ENCODE measurements at places on chromosomes 4 and X. TPM values are rescaled to one million over a fixed set of nuclear protein-coding genes. Genes with fewer than 3 reads are reported as not detected.

DNA sequence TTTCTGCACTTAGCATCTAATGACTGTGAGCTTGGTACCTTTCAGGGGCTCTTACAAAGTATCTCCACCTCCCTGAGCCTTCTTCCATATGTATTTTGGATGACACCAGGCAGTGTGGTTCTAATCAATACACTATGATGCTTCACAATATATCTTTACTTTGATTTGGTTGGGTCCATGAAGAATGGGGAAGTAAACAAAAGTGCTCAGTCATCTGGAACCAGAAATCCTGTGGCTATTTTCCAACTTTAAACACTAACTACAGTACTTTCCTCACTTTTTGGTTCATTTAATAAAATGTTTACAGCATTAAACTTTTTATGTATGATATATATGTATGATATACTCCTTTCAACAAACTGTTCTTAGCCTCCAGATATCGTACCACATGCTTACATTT lies 216.4 kb upstream of the AFF2 start:
- no peak for DNase-seq

The CD99 gene
- total RNA-seq, result 242 TPM

DNA sequence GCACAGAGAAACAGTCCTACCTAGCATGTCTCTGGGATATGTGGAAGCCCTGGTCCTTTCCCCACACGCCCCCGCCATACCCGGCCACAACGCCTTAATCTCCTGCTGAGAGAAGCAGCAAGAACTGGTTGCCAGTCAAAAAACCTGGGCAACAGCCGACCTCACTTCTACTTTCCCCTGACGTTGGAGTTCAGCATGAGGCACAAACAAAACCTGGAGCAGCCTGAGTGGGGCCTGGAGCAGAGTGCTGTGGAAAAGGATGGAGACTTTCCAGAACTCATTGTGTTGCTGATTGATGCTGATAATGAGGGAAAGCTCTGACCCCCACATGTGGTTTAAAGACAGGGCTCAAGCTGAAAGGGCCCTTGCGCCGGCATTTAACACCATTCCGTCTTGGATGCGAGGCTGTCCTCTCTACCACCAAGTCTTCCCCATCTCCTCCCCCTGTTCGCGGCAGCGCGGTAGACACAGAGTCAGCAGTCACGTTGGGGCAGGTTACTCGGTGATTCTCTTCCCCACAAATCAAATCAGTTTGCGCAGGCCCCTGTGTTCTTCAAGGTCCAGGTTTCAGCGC lies 666 bp downstream of the CCDC158 start:
- no peak for DNase-seq

The CACNA1F gene
- total RNA-seq, result 0.03 TPM

DNA sequence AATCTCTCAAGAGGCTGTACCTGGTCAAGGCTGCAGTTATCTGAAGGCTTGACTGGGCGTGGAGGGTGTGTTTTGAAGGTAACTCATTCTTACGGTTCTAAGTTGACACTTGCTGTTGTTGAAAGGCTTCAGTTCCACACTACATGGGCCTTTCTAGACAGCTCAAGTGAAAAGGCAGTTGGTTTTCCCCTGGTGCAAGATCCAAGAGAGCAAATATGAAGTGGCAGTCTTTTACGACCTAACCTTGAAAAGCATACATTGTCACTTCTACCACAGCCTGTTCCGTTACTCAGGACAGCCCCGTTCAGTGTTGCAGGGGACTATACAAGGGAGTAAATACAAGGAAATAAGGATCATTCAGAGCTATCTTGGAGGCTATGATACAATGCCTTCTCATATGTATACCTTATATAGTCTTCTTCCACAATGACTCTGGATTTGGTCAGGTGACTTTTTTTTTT lies 46.2 kb downstream of the PDS5A start:
- no peak for DNase-seq

The ASB12 gene
- 0.63 TPM for total RNA-seq

The CXorf49 gene
- not detected for total RNA-seq

DNA sequence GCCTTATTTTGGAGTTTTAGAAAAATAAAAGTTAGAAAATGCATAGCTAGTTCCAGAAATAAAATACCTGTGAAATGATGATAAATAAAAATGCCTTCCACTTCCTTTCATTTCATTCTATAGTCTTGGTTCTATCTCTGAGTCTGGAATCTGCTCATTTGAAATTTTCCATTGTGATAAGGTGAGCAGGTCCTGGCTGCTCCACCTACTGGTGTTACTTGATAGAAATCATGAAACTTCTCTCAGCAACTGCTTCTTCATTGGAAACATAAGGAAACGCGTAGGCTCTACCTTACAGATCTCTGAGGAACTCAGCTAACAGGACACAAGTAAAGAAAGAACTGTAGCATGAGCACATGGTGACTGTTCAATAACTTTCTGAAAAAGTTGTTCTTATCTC lies 141.8 kb downstream of the DCHS2 start:
- DNase-seq, result no peak

GRCh38 chr4:145565328-145565727 lies 53.9 kb upstream of the MMAA start:
- no peak for DNase-seq

GRCh38 chrX:103607364-103608305 lies at the start of gene TCEAL3:
Gene TCEAL3 (plus strand): TSS chrX:103607963. CDS start chrX:103609065, 1,102 bp downstream.
- DNase-seq, result peak; percentile 69

DNA sequence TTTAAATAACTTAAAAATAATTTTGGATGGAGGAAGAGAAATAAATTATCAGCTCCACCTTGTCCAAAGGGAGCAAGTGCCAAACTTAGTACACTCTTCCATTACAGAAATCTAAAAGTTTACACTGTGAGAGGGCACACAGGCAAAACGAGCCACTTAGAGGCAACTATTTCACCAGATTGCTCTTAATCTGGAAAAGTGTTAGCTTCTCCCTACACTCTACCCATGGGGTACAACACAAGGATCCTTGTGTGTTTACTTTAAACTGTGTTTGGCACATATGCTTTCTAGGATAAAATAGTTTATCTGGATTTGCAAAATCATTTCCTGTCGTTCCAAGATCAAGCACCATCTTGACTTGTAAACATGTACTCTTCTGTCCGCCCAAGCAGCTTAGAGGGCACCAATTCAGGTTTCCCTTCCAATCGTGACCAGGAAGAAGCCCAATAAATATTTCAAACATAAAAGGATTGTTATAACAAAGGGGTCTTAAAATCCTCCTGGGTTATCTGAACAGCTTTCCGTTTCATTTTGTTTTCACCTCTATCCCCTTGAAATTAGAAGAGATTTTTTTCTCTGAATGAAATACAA lies 29.0 kb upstream of the KDR start:
- no peak for DNase-seq

The HPSE gene
- total RNA-seq, result 3.9 TPM

- no peak for DNase-seq
These were observed 375.9 kb upstream of the NDST4 start for GRCh38 chr4:115489279-115489678.

The HSD17B13 gene
- total RNA-seq, result 0.18 TPM

DNA sequence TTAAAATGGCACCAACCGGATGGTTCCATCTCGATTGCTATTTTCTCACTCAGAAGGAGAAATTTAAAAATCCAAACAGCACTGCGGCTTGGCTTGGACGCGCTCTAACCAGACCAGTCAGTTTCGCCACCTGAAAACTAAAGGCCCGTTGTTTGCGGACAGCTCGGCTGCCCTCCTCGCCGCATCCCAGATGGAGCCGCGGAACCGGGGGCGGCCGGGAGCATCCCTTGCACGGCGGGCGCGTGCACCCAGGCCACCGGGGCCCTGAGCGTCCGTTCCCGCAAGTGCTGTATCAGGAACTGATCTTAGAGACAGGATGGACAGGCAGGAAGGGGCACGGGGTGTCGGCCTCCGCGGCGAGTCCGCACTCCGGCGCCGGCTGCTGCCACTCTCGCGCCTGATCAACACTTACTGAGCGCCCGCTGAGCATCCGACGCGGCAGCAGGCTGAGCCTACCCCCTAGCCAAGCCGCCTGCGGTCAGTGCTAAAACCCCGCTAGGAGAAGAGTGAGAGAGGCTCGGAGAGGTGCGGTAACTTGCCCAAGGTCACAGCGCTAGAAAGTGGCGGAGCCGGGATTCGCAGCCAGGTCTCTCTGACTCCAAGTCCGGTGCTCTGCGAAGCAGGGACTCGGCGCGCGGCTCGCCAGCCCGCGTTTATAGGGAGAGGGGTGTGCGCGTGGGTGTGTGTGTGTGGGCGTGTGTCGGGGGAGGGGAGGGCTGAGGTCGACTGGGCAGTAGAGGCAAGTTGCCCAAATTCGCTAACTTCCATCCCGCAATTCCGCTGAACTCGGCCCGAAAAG lies at the start of gene CITED1:
TSS of gene CITED1 (minus strand) at position 629 of the 799 bp plus-strand sequence. CDS start 3,045 bp downstream, outside the sequence.
- no peak for DNase-seq

The H2AZ1 gene
- total RNA-seq, result 74.2 TPM

The PPP2R2C gene
- 5.2 TPM for total RNA-seq

DNA sequence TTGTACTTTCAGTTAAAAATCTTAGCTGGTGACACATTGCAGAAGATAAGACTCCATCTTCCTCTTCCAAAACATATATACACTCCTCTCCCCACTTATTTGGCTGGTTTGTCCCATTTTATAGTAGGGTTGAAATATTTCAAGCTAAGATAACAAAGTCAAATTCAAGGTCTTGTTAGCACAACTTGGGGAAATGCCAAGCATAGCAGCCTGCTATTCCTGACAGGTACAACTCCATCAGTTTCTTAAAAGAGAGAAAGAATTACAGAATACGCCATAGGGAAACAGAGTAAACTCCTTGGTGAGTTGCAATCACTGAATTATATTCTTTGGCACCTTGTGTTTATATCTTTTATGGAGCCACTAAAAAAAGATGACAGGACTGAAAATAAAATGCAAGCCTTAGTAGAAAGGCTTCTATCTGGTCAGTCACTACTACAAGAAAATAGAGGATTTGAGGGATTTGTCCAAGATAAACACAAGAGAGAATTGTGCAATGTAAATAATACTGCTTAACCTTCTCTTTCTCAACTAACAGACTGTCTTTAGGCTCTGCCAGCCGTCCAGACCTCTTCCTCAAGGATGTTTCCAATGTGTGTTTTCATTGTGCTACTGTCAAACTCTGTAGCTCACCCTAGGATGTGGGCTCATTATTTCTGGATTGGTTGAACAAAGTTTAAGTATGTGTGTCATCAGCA lies 170.3 kb downstream of the VEGFC start:
- no peak for DNase-seq

GRCh38 chr4:99861120-99861905 lies 32.9 kb downstream of the LAMTOR3 start:
- DNase-seq, result no peak

The IQSEC2 gene
- 9.1 TPM for total RNA-seq

DNA sequence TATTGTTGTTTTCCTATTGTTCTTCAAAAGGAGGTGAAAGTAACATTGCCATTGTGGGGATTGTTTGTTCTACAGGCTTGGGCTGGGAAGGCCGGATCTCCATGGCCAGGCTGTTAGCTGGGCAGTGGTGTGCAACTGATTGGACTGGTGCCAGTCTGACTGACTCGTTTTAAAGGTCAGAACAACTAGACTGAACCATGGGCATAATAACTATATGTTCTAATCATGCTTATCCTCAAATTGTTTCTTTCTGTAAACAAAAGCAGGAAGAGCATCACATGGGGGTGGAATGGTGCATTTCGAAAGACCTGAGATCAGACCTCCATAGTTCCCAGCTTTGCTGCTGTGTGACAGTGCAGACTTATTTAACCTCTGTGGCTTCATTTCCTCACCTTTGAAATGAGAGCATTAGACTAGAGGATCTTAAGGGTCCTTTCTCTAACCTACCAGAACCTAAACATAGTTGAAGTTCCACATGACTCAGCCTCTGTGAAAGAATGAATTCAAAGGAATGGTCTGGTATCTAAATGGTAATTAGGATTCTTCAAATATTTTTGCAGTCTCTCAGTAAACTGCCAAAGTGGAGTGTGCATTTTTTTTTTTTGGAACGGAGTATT lies 66.7 kb upstream of the PGRMC2 start:
- peak; percentile 62 for DNase-seq

The ZNF674 gene
- 2.7 TPM for total RNA-seq

DNA sequence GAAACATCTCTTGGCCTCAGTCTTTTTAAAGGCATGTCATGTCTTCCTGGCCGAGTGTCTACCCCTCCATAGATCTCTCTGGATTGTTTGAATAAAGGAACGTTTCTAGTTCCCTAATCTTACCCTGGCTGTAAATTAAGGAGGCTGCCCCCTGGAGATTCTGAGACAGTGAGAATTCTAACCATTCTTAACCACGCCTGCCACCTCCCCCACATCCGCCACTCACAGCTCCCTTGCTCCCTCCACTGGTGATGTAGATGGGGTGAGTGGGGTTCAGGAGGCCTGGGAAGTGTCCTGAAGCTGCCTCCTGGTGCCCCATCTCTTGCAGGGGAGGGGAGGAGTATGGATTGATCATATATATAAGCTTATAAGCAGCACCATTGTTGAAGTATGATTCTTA lies 48.0 kb upstream of the TRIM2 start:
- no peak for DNase-seq

The ALB gene
- 2.2 TPM for total RNA-seq

DNA sequence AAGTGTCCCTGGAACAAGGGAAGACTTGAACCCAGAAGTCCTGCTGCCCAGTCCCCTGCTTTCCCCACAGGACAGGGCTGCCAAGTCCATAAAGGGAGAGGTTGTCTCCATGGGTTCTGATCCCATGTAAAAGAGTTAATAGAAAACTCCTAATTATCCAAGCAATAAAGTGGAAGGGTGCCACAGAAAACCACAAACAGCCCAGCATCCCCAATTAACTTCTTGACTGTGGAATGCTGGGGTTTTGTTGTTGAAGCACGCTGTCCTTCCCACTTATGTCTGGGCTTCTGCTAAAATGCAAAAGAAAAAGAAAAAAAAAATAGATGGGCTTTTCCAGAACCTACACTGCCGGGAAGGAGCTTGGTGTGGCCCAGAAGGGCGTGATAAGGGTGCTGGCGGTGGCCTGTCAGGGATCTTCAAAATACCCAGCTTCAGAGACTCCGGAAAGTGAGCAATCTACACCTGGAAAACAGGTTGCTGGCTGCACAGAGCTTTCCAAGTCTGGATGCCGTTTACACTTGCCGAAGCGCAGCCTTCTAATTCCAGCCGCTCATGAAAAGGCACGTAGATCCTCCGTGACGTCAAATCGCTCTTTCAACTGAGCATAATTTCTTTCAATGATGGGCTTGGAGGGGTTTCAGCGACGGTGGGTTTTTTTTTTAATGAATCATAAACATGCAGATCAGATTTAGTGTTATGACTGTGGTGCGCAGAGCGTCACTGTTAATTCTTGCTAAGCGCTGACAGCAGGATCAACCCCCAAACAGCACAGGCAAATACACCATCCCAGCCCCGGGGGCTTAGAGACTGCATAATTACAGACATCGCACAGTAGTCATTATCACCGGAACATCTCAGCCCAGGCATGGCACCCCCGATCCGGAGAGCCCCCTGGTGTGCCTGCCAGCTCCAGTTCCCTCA lies 197.6 kb downstream of the BCOR start:
- DNase-seq, result no peak

The C4orf36 gene
- total RNA-seq, result not detected

GRCh38 chr4:80308466-80308822 lies 27.1 kb upstream of the CFAP299 start:
- no peak for DNase-seq

GRCh38 chr4:184317234-184317918 lies 99.7 kb upstream of the ENPP6 start:
- DNase-seq, result no peak

The CENPVL3 gene
- total RNA-seq, result not detected
